ENCODE measurements at places on chromosomes 5 and 9.

GRCh38 chr5:95778713-95779436, 43.7 kb downstream of the GLRX start:
- DNase-seq = no peak

DNA sequence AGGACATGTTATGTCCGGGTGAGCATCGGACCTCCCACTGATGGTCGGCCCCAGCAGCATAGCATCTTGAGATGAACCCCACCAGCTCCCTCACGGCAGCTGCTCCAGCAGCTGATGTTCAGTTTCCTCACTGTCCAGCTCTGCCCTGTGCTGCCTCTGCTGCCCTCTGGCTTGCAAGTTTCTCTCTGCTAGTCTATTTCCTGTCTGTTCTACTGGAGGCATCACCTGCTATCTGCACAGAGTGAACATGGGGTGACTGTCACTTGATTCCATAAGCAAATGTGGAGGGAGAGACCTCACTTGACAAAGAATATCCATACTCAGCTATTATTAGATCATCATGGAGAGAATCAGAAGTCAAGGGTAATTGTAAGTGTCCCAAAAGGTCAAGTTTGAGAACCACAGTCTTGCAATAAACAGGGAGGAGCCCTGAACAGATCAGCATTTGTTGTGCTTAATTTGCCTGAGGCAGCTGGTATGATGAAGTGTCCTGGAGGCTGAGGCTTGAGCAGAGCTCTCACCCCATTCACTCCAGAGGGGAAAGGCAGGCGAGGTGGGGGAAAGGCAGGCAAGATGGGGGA, 702.8 kb downstream of the SEMA5A start:
- DNase-seq = no peak

- no peak for DNase-seq
Observed at GRCh38 chr5:147485814-147486213, 24.1 kb downstream of the DPYSL3 start.

DNA sequence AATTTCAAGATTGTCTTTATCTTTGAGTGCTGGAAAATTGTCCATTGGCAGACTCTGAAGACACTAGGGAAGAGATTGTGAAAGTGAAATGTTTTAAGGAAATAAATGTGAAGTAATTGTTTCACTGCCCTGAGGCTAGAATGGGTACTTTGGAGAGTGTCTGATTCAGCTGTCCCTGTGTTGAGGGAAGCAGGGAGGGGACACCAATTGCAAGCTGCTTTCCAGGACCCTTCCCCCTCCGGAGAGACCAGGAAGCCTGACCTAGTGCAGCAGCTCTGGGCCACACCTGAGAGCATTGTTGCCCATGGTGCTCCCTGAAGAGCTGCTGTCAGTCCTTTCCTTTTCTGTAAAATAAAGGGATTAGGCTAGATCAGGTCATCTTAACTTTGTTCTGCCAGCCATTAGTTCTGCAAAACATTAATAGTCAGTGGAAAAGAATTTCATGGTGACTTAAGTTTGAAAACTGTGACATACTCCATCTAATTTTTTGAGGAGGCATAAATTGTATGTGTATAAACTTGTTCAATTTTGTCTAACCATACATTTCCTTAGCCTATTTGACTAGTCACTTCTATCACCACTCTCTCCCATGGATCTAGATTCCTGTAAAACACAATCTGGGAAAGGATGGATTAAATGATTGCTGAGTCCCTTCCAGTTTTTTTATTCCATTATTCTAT, 18.8 kb downstream of the MAP1B start:
- DNase-seq = no peak

DNA sequence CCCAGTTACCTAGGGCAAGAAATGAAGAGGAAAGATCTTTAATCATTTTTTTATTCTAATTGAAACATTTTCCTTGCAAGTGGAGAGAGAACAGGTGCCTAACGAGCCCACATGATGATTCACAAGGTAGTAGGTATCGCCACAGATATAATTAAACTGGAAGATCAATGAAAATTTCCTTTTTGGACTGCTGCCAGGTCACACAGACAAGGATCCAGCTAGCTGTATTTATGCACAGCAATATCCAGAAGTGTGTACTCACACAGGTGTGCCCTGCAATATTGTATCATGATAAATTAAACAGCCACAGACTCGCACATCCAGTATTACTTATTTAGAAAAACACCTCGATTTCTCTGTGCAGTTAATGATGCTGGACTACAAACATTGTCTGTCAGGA, 294.0 kb upstream of the SMARCA2 start:
- no peak for DNase-seq

Data from cerebellar nuclear complex (tissue), 1 donor.